Immature natural killer cell (primary cell): ENCODE measurements at places on chromosomes 4 and X. TPM values are rescaled to one million over a fixed set of nuclear protein-coding genes. Genes with fewer than 3 reads are reported as not detected.

POF1B gene
- not detected for polyA plus RNA-seq

PDCL2 gene
- not detected for polyA plus RNA-seq

MAGEC2 gene
- polyA plus RNA-seq, result not detected

GLOD5 gene
- not detected for polyA plus RNA-seq

TLR1 gene
- 20.0 TPM for polyA plus RNA-seq

EGFL6 gene
- polyA plus RNA-seq, result not detected

VCX2 gene
- not detected for polyA plus RNA-seq

FAM120C gene
- 3.3 TPM for polyA plus RNA-seq

DNA sequence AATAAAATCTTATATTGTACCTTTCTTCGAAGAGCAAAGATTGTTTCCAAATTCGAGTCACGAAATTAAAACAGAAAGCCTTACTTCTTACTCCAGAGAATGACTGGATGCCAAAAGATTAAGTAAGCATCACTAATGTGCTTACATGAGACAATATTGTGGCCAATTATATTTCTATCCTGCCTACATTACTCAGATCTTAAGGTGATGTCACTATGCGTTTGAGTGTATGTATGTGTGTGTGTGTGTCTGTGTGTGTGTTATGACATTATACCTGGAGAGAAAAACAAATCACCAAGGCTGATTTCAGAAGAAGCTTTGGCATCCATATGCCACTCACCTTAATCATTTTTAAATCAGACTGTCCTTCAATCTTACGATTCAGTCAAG, 556.3 kb downstream of the PPARGC1A start:
- DNase-seq, result no peak

DNA sequence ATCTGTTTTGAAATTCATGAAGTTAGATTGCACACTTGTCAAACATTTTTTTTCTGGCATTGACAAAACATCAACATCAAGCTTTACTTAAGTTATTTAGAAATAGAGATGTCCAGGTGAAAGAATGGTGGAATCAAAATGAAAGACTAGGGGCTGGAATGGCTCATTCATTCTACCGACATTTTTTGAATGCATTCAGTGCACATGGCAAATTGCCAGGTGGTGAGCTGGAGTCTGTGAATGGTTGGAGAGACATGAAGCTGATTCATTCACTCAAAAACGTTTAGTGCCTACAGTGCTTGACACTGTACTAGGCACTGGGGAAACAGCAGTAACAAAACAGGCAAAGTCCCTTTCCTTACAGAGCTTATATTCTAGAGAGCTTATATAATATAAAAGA, 292.4 kb downstream of the PPP1R2C start:
- DNase-seq, result no peak

- DNase-seq, result no peak
Measured at GRCh38 chr4:112859456-112860184, 189.8 kb upstream of the ANK2 start.

DNA sequence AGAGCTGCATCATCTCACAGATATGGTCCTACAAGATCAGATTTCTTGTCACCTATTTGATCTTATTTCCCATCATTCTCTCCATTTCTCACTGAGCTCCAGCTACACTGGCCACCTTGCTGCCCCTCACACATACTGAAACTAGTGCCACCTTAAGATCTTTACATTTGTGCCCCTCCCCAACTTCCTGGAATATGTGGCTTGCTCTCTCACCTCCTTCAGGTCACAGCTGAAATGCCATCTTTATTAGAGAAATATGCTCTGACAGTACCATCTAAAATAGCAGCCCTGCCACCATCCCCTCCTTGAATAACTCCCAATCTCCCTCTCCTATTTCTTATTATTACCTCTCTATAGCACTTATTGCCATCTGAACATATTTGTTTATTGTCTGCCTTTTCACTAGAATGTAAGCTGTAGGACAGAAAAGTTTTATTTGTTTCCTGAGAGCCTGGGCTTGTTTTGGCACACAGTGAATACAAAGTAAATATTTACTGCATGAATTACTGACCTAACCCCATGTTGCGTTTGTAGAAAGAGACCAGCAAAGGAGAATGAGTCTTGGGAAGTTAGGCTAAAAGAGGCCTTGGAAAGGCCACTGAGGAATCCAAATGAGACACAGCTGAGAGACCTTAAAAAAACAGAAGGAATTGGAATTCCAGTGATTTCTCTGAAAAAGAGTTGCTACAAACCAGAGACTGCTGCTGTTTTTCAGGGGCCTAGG, 22.7 kb downstream of the DYNLT3 start:
- no peak for DNase-seq

GRCh38 chr4:105387466-105387865, 86.4 kb downstream of the PPA2 start:
- no peak for DNase-seq

DNA sequence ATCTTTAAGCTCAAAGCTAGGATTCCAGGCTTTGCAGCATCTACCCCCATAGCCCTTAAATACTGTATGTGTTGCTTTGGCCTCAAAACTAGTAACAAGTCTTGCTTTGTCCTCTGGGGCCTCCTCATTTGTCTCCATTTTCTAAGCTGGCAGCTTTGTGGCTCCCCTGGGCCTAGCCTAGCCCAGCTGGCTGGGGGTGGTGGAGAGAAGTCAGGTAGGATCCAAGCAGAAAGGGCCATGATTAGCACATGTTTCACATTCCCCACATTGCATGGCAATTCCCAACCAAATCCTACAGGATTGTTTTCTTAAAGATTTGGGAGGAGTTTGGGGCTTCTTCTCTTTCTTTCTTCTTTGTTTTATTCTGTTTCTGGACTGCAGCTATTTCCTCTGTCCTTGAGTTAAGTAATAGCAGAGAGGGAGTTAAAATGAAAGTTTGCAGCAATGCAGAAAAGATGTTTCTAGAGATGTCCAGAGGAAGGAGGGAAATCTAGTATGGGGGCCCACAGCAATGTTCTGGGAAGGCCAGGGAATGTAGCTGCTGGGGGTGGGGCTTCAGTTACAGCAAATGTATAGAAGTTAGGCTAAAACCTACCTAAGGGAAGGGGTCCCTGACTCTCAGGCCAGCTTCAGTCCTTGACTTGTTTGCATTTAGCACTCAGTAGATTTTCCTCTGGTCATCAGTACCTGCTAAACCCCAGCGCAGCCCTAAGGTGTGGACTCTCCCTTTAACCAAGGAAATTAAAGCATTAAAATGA, 92.1 kb downstream of the SHROOM4 start:
- DNase-seq, result no peak

GRCh38 chrX:107971636-107972035, 10.5 kb downstream of the TEX13B start:
- no peak for DNase-seq
